Heart right ventricle (tissue), 16 donors: ENCODE measurements at places on chromosomes 13 and 19. TPM values are rescaled to one million over a fixed set of nuclear protein-coding genes. Genes with fewer than 3 reads are reported as not detected.
A peak's percentile ranks its signal among the peaks of the same experiment; 100 is the strongest.

DNA sequence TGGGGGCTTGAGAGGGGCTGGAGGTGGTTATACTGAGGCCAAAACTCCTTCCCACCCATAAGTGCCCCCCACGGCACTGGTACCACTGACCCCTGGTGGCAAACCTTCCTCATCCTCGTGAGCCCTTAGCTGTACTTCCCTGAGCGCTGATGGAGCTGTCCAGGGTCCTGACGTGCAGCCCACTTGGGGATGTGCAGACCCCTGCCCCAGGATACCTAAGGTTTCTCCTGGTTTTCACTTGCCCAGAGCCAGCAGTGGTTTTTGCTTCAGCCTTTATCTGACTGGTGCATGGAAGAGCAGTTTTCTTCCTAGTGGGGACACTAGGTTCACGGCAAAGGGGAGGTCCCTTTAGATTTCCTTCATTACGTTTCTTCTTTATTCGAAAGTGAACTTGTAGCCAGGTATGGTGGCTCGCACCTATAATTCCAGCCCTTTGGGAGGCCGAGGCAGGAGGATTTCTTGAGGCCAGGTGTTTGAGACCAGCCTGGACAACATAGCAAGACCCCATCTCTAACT lies 28.7 kb upstream of the KCTD15 start:
- H3K4me1 ChIP-seq = no peaks in the 10 kb centered on the region
- H3K4me3 ChIP-seq = no peak overlapping the region
- no peak overlapping the region for H3K27ac ChIP-seq
- DNase-seq = no peak
- no peaks in the 10 kb centered on the region for H3K36me3 ChIP-seq

DNA sequence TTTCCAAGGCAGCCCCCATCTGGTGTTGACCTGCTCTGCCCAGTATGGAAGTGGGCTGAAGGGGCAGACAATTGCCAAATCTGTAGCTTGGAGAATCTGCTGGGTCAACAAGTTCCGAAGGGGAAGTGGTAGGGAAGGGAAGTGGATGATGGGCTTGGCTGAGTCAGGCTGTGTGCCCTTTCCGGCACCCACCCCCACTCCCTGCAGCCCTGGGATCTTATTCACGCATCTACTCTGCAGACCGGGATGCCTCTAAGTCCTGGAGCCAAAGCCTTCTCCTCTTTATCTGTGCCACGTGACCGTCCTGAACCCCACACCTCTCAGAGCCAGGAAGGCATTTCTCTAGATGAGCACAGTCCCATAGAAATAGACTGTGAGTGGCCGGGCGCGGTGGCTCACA lies 7.5 kb upstream of the C5AR2 start:
- no peaks in the 10 kb centered on the region for H3K27me3 ChIP-seq
- no peak overlapping the region for H3K4me3 ChIP-seq
- no peak overlapping the region for H3K27ac ChIP-seq
- peak; percentile 44 for DNase-seq
- H3K36me3 ChIP-seq = peaks cover 22% of the 10 kb centered on the region

DNA sequence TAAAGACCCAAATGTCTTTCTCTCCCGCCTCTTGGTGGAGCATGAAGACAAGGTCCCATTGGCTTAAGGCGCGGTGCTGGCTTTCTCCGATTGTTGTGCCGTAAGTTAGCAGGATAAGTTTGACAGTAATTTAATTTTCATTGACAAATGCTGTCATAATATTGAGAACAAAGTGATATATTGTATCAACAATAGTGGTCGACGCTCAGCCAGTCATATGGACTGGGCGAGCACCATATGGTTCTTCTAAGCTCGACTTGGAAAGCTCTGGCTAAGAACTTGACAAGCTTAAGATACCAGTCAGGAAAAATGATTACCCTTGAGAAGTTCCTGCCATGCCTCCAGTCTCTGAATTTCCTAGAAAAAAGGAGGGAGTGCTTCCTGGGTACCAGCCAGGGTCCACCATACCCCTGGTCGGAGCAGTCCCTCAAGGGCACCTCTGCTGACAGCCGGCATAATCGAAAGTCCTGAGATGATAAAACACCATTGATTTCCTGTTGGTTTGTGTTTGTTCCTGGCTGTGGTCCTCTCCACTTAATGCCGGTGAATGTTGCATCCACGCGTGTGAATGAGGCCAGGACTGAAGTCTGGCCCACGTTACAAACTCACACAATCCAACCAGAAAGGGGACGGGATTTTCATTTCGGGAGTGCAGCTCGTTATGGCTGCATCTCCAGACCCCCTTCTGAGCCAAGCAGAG lies 262.1 kb downstream of the ZNF536 start:
- no peak overlapping the region for H3K4me3 ChIP-seq
- H3K27ac ChIP-seq = no peak overlapping the region
- no peaks in the 10 kb centered on the region for H3K36me3 ChIP-seq
- DNase-seq = no peak

- no peak for DNase-seq
- H3K4me1 ChIP-seq = no peaks in the 10 kb centered on the region
- H3K27ac ChIP-seq = no peak overlapping the region
- peaks cover 26% of the 10 kb centered on the region for H3K36me3 ChIP-seq
- H3K4me3 ChIP-seq = no peak overlapping the region
Measured at GRCh38 chr19:39316627-39317321, 3.9 kb downstream of the LRFN1 start.

DNA sequence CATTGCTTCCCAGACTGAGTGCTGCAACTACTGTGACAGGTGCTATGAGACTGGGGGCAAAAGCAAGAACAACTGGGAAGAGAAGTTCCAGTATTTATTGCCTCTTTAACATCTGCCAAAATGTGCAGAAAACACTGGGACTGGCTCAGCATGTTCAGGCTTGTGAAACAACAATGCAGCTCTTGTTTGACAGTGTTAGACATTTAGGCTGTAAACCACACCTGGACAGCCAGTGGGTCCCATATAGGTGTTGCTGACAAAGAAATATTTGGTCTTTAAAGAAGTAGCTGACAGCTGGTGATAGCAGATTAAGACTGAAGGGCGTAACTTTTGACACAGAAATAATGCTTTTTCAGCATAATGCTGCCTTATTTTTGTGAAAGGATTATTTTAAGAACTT lies 88.1 kb downstream of the STOML3 start:
- H3K27me3 ChIP-seq = no peaks in the 10 kb centered on the region
- DNase-seq = no peak
- H3K4me3 ChIP-seq = no peak overlapping the region
- H3K36me3 ChIP-seq = no peaks in the 10 kb centered on the region

GRCh38 chr19:10752237-10752912 lies 34.5 kb downstream of the DNM2 start:
- peak overlapping the region; percentile 85 for H3K27ac ChIP-seq
- peaks cover 97% of the 10 kb centered on the region for H3K4me1 ChIP-seq
- no peaks in the 10 kb centered on the region for H3K27me3 ChIP-seq
- H3K36me3 ChIP-seq = no peaks in the 10 kb centered on the region

DNA sequence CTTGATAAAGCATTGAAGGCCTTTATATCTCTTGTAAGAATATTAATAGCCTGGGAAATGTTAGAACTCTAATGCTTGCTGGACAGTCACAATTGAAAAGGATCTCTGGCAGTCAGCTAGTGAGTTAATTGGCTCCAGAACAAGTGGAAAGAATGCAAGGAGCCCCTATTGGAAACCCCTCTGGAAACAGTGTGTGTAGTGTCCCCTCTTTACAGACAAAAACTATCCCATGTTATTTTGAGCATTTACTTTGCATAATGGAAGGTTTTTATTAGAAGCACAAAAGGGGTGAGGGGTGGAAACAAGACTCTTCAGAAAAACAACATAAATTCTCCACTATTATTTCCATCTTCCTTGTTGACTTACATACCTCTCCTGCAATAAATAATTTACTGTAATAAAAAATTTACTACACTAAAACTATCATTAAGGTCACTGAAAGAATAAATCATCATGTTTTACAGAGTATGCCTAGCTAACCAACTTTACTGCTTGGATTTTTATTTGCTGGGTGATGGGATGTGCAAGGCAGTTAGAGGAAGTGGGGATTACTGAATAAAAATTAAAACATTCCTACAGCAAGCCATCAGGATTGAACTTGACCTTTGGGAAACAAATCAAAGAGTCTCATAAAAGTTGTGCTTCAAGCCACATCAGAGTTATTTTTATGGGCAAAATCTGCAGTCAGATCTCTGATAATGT lies 610.4 kb downstream of the TBC1D4 start:
- H3K4me1 ChIP-seq = no peaks in the 10 kb centered on the region
- H3K27me3 ChIP-seq = no peaks in the 10 kb centered on the region
- H3K4me3 ChIP-seq = no peak overlapping the region
- H3K27ac ChIP-seq = no peak overlapping the region
- no peaks in the 10 kb centered on the region for H3K36me3 ChIP-seq

GRCh38 chr19:35225951-35226350 lies 2.6 kb downstream of the FAM187B start:
- no peak overlapping the region for H3K27ac ChIP-seq
- no peaks in the 10 kb centered on the region for H3K27me3 ChIP-seq
- no peak for DNase-seq
- H3K4me1 ChIP-seq = peaks cover 6% of the 10 kb centered on the region

Gene KLK14
- 0.44 TPM for polyA plus RNA-seq

Gene PRODH2
- polyA plus RNA-seq = not detected

Gene MED29
- 30.8 TPM for polyA plus RNA-seq

Gene RNF17
- not detected for polyA plus RNA-seq

Gene GPR180
- 1.5 TPM for polyA plus RNA-seq
